ENCODE measurements at places on chromosomes 4 and X.

- no peak for DNase-seq
Measured at GRCh38 chr4:28449085-28449484, 1588.4 kb downstream of the STIM2 start.

- no peak for DNase-seq
Measured at GRCh38 chrX:50000937-50001542, 78.6 kb downstream of the CLCN5 start.

- no peak for DNase-seq
Measured at GRCh38 chr4:38396845-38397547, 267.0 kb upstream of the KLF3 start.

GRCh38 chr4:107755841-107756356 is 35.9 kb upstream of the PAPSS1 start:
- DNase-seq = no peak

DNA sequence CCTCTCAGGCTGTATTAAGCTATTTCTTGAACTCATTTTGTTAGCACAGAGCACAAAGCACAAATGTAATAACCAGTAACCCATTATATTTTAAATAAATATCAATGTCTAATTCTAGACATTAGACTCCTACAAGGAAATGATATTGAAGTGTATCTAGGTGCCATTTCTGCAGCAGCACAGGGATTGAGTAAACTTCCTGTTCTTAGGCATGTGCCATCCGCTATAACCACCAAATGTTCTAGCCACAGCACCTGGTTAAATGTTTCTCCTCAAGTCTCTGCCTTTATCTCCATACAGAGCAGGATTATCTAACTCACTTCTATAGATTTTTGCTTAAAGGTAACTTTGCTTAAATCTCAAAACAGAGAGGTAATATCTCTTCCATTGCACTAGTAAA is 51.4 kb downstream of the SGMS2 start:
- no peak for DNase-seq

DNA sequence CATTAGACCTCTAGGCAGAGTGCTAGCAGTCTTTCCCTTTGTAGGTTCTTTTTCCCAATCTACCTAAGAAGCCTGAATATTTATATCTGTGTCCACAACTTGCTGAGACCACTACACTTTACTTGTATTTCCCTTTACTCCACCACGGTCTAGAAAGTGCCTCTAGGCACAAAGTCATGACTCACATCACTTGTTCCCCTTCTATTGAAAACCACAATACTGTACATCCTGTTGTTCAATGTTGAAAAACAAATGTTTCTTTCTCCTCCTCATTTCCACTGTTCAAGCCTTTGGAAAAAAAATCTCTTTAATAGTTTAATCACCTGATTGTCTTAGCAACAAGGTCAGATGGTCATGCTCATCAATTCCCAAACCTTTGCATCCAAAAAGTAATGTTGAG is 326.7 kb downstream of the GUCY2F start:
- no peak for DNase-seq

DNA sequence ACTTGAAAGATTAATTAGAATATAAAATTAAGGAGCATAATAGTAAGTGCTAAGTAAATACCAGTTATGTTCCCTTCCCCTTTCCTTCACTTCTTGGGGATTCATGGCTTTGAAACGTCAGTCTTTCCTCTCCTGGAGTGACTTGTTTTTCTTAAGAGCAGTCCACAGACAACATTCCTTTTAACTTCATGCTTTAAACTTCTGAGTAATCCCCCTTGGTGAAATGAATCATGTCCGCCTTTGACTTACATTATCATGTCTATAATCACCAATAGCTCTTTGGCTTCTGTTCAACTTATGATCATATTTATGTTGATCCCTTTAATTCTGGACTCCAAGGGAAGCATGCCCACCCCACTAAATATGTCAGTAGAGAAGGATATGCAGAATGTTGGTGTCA is 1012.1 kb upstream of the SLIT2 start:
- DNase-seq = no peak

DNA sequence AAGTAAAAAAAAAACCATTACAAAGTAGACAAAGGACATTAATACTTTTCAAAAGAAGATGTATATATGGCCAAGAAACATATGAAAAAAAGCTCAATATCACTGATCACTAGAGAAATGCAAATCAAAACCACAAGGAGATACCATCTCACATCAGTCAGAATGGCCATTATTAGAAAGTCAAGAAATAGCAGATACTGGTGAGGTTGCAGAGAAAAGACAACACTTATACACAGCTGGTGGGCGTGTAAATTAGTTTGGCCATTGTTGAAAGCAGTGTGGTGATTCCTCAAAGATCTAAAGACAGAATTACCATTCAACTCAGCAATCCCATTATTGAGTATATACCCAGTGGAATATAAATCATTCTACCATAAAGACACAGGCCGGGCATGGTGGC is 39.3 kb downstream of the TASL start:
- DNase-seq = no peak

- no peak for DNase-seq
Measured at GRCh38 chr4:105147016-105147552, 408 bp downstream of the TET2 start.

DNA sequence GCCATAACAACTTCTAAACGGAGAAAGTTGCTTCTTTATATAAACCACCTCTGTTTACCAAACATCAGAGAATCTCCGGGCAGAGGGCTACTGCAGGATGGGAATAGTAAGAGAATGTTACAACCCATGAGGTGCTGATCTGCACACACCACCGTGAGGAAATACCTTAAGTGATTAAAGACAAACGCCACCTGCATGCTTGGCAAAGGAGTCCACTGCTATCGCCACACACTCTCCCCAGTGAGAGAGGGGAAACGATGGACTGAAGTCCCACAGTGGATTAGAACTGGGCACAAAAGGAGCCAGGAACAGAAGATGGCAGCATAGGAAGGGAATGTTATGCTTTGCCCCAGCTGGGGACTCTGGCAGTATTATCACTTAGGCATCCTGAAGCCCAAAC is 15.6 kb downstream of the MAML3 start:
- no peak for DNase-seq

- DNase-seq = no peak
Measured at GRCh38 chr4:154435895-154436294, 55.7 kb downstream of the DCHS2 start.

DNA sequence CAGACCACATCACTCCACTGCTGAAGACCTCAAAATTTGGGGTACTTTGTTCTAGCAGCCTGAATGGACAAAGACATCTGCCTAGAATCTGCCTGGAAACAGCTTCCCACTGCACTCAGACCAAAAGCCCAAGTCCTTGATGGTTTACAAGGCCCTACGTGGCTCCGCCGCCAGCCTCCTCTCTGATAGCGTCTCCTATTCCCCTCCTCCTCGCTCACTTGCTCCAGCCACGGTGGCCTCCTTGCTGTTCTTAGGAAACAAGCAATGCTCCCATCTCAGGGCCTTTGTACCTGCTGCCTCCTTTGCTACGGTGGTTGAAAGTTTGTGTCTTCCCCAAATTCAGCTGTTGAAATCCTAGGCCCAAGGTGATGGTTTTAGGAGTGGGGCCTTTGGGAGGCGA is 34.7 kb upstream of the SORCS2 start:
- DNase-seq = no peak

DNA sequence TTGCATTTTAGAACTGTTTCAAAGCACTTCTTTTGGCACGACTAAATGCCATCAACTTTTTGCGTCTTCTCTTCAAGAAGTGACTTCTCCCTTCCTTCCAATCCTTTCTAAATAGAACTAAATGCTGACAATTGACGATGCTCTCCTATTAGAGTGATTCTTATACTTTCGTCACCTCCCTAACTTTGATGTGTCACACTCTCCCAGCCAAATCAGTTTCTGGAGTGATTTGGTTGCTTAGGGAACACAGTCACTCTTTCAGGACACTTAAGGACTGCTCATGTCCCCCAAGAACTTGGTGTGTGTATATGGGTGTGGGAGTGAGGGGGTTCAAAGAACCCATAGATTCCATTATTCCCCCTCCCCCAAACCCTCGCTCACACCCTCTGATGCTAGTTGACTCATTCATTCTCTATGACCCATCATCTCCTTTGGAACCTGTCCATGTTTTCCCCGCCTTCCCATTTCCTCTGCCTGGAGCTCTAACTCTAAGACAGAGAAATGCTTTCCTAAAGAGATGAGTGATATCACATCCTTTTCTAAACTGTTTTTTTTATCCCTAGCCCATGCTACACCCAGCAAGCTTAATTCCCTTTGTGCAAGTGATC is 26.8 kb upstream of the AREG start:
- no peak for DNase-seq

DNA sequence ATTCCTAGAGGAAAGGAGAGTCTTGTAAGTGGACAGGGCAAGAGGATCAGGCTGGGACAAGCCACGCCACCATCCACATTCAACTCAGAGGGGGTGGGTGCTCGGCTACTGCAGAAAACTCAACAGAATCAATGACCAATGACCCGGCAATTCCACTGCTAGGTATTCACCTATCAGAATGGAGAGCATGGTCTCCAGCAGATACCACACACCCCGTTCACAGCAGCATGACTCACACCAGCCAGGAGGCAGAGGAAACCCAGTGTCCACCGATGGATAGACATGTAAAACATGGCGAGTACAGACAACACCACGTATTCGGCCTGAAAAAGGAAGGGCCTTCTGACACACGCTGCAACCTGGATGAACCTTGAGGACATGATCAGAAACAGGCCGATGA is 175.9 kb downstream of the AFAP1 start:
- DNase-seq = no peak

- DNase-seq = no peak
Measured at GRCh38 chr4:185920691-185921260, 108.8 kb upstream of the SORBS2 start.

GRCh38 chr4:104519588-104519987 is 24.9 kb upstream of the CXXC4 start:
- DNase-seq = peak; percentile 28

DNA sequence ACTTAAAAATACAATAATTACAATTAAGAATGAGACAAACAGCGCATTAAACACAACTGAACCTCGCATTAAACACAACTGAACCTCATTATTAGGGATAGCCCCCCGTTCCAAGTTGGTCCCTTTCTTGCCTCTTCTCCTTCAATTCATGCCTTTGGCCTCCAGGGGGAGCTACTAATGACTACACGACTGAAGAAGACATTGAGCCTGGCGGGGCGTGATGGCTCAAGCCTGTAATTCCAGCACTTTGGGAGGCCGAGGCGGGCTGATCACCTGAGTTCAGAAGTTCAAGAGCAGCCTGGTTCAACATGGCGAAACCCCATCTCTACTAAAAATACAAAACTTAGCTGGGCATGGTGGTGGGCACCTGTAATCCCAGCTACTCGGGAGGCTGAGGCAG is 56.4 kb upstream of the NWD2 start:
- no peak for DNase-seq

- DNase-seq = no peak
Measured at GRCh38 chr4:124067046-124067445, 645.5 kb downstream of the ANKRD50 start.

DNA sequence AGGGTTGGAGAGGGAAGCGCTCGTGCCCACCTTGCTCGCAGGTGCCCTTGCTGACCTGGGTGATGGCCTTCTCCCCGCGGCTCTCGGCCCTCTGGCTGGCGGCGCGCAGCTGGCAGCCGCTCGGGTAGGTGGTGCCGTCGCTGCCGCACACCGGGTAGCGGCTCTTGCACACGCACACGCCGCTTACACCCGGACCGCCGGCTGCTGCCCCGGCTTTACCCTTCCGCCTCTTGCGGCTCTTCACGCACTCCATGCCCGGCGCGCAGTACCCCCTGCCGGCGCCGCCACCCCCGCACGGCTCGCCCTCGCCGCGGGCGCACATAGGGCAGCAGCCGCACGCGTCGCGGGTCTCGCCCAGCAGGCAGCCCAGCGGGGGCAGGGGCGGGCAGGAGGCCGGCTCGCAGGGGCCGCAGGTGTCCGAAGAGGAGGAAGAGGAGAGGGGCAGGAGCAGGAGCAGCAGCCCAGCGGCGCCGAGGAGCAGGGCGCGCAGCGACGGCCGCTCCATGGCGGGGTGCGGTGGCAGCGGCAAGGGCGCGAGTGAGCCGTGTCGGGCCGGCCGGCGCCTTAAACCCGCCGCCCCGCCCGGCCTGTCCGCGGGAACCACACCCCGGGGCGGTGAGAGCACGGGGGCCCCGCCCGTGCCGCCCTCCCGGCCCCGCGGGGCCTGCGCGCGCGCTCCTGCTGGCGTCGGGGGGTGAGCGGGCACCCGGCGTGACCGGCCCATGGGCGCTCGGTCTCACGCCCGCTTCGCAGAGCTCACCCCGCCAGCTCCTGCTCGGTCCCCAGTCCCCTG is at the start of gene IGFBP7:
IGFBP7 (minus strand) TSS at position 539 of the 793 bp plus-strand sequence; CDS start at position 505, 34 bp downstream.
- no peak for DNase-seq

DNA sequence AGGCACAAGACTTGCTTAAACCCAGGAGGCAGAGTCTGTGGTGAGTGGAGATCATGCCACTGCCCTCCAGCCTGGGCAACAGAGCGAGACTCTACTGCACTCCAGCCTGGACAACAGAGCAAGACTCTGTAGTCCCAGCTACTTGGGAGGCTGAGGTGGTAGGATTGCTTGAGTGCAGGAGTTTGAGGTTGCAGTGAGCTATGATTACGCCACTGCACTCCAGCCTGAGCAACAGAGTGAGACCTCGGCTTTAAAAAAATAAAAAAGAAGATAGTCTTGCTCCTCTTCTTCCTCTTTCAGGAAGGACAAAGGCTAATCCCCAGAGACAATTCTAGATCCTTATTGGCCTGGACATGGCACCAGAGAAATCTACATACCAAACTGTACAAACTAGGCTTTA is 5.7 kb upstream of the PPEF2 start:
- no peak for DNase-seq

DNA sequence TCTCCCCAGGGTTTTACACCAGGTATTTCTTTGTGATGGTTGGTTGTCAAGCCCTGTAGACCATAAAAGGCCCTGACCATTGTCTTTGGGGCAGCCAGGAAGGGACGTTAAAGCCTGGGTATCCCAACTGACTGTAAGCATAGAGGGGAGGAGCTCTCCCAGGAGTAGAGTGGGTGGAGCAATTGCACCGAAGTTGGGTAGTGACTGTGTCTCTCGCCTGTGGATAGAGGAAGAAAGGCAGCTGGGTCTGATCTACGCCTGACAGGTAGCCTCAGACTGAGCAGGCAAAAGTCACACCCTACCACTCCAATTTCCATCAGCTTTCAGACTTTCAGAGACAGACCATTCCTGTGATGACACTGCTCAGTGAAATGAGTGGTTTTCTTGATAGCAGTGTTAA is 123.3 kb downstream of the KLHL8 start:
- no peak for DNase-seq

GRCh38 chr4:174358410-174358809 is 74.7 kb downstream of the CEP44 start:
- no peak for DNase-seq

- no peak for DNase-seq
Measured at GRCh38 chr4:165668694-165669093, 204.3 kb upstream of the TLL1 start.

DNA sequence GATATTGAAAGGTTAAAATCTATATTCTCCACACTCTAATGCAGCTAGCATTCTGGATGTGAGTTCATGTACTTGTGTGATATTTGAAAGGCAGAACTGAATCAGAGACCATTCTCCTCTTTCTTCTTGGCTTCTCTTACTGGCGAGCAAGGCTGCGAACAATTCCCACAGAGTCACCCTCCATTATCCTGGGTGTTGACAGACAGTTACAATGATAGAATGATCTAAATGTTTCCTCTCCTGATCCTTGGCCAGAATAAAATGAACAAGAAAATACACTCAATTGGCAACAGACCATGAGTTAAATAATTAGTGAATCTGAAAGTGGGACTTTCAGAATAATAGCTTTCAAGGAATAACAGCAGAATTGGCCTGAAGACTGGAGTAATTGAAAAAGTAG is 342.8 kb downstream of the RAPGEF2 start:
- DNase-seq = no peak

GRCh38 chr4:83192634-83193033 is 78.1 kb upstream of the PLAC8 start:
- DNase-seq = no peak

All from GM12878 (cell line).